ENCODE measurements at places on chromosomes 13 and 19.

DNA sequence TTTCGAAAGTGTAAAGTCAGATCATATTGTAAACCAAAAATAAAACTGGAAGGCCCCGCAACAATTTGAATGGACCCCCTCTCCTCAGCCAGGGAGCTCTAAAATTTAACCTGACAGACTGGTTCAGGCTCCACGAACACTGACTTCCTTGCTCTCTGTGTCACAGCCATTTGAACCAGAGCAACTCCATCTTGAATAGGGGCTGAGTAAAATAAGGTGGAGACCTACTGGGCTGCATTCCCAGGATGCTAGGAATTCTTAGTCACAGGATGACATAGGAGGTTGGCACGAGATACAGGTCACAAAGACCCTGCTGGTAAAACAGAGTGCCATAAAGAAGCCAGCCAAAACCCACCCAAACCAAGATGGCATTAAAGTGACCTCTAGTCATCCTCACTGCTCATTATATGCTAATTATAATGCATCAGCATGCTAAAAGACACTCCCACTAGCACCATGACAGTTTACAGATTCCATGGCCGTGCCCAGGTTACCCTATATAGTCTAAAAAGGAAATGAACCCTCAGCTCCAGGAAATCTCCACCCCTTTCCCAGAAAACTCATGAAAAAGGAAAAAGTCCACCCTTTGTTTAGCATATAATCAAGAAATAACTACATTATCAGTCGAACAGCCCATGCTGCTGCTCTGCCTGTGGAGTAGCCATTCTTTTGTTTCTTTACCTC is 43.1 kb downstream of the RFXAP start:
- DNase-seq, result no peak

DNA sequence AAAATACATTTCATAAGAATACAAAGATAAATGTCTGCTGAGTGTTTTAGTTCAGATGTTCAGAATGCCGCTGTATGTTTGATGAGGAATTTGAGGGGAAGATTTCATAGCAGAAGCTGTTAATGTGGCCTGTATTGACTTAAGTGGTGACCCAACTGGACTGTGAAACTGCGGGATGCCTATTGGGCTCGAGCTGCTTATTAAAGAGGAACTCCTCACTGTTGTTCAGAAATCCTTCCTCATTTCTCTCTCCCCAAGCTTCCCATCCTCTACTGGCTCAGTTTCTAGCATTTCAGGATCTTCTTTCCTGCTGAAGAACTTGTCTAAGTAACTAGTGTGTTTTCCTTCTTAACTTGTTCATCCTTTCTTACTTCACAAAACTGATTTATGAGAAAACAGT is 20.4 kb downstream of the DGKH start:
- peak; percentile 17 for DNase-seq

GRCh38 chr19:23481043-23481442 is 85.8 kb upstream of the ZNF91 start:
- no peak for DNase-seq

- DNase-seq, result no peak
These were observed 6.0 kb upstream of the ZNF614 start for GRCh38 chr19:52034051-52034728.

Measured in fibroblast of skin of back (primary cell).